Kidney (tissue), 22 donors: ENCODE measurements at places on chromosomes 11 and 22.

DNA sequence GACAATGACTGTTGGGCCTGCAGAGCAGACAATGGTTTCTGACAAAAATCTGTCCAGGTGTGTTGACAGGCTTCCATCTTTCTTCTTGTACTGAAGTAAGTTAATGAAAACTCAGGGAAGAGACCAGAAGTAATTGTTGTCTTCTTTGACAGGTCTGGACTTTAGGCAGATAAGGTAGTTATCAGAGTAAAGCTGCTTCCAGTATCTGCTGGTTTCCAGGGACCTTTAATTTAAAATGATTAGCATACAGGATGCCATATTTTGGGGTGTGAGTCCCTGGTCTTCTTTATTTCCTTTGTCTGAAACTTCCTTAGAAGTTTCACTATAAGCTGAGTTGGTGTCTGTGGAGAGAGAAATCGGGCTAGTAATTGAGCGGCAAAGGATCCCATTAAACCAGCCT, 1.4 kb downstream of the TMX2 start:
- no peak for DNase-seq
- no peak overlapping the region for H3K27ac ChIP-seq
- no peaks in the 10 kb centered on the region for H3K27me3 ChIP-seq
- H3K36me3 ChIP-seq: no peaks in the 10 kb centered on the region

- peak; percentile 45 for DNase-seq
- peaks cover 28% of the 10 kb centered on the region for H3K4me1 ChIP-seq
- no peaks in the 10 kb centered on the region for H3K36me3 ChIP-seq
- H3K27me3 ChIP-seq: no peaks in the 10 kb centered on the region
These were observed 118.5 kb downstream of the APOL5 start for GRCh38 chr22:35835998-35836691.

DNA sequence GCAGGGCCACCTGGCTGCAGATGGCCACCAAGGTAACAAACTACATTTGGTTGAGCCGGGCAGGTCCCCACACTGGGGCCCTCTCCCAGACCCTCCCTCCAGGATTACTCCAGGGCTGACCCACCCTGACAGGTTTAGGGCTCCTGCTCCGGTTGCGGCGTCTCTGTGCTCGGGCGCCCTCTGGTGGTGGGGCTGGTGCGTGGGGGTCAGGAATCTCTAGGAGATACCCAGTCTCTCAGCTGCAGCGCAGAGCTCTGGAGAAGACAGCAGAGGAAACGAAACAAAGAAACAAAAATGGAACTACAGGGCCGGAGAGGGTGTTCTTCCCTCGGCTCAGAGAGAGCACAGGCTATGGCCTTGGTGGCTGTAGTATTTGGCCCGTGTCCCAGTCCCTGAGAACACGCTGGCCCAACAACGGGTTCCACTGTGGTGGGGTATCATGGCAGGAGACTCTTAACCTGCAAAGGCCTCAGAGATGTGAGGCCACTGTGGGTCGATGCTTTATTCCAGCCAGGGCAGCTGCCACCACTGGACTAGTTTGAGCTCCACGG, 2.4 kb downstream of the C11orf96 start:
- peak overlapping the region; percentile 64 for H3K4me3 ChIP-seq
- H3K4me1 ChIP-seq: peaks cover 12% of the 10 kb centered on the region
- peak overlapping the region; percentile 94 for H3K27ac ChIP-seq
- H3K36me3 ChIP-seq: no peaks in the 10 kb centered on the region
- peak; percentile 87 for DNase-seq

GRCh38 chr22:30276039-30276438, 9.4 kb upstream of the OSM start:
- H3K4me1 ChIP-seq: no peaks in the 10 kb centered on the region
- no peak overlapping the region for H3K27ac ChIP-seq
- H3K36me3 ChIP-seq: no peaks in the 10 kb centered on the region
- H3K4me3 ChIP-seq: no peak overlapping the region

- no peaks in the 10 kb centered on the region for H3K4me1 ChIP-seq
- H3K27ac ChIP-seq: no peak overlapping the region
- no peak overlapping the region for H3K4me3 ChIP-seq
These were observed 160.9 kb downstream of the ADAMTS15 start for GRCh38 chr11:130609121-130610035.

GRCh38 chr11:119764108-119764868, 35.3 kb upstream of the NECTIN1 start:
- no peaks in the 10 kb centered on the region for H3K4me1 ChIP-seq
- H3K27ac ChIP-seq: peak overlapping the region; percentile 9
- no peak overlapping the region for H3K4me3 ChIP-seq
- no peaks in the 10 kb centered on the region for H3K27me3 ChIP-seq
- peak; percentile 26 for DNase-seq

GRCh38 chr22:20957683-20958431, 9.2 kb upstream of the AIFM3 start:
- no peaks in the 10 kb centered on the region for H3K27me3 ChIP-seq
- H3K4me1 ChIP-seq: no peaks in the 10 kb centered on the region
- H3K4me3 ChIP-seq: no peak overlapping the region
- H3K27ac ChIP-seq: peak overlapping the region; percentile 51
- peaks cover 3% of the 10 kb centered on the region for H3K36me3 ChIP-seq

- H3K4me3 ChIP-seq: no peak overlapping the region
- H3K4me1 ChIP-seq: no peaks in the 10 kb centered on the region
These were observed 403.6 kb downstream of the NXPE2 start for GRCh38 chr11:115081972-115082371.

GRCh38 chr22:25102722-25103121, 96.9 kb upstream of the CRYBB3 start:
- no peak for DNase-seq
- H3K4me1 ChIP-seq: no peaks in the 10 kb centered on the region
- H3K4me3 ChIP-seq: no peak overlapping the region
- H3K27ac ChIP-seq: no peak overlapping the region
- H3K36me3 ChIP-seq: no peaks in the 10 kb centered on the region

DNA sequence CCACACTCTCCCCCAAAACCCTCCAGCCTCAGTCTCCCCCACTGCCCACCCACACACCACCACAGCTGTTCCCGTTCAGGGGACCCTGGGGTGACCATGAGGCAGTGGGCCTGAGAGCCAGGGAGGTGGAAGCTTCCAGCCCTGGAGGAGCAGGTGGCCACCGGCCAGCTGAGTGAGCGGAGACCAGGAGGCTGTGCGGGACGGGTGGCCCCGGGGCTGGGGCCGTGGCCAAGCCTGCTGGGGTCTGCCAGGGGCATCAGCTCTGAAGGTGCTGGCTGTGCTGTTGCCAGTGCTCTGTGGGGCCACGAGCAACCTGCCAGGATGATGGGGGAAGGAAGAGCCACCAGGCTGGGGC, 26.0 kb downstream of the OSBPL5 start:
- no peak overlapping the region for H3K4me3 ChIP-seq
- H3K27ac ChIP-seq: no peak overlapping the region
- no peaks in the 10 kb centered on the region for H3K27me3 ChIP-seq
- no peaks in the 10 kb centered on the region for H3K36me3 ChIP-seq

GRCh38 chr11:78355309-78355705, 62.3 kb downstream of the GAB2 start:
- no peak overlapping the region for H3K4me3 ChIP-seq
- H3K27me3 ChIP-seq: no peaks in the 10 kb centered on the region
- no peak overlapping the region for H3K27ac ChIP-seq
- peaks cover 9% of the 10 kb centered on the region for H3K4me1 ChIP-seq

- H3K4me3 ChIP-seq: no peak overlapping the region
- no peaks in the 10 kb centered on the region for H3K4me1 ChIP-seq
- H3K27me3 ChIP-seq: no peaks in the 10 kb centered on the region
- no peak overlapping the region for H3K27ac ChIP-seq
- H3K36me3 ChIP-seq: peaks cover 6% of the 10 kb centered on the region
These were observed 15.8 kb downstream of the CCDC134 start for GRCh38 chr22:41816241-41816640.

GRCh38 chr11:64086258-64087123, 50.8 kb downstream of the FLRT1 start:
- no peaks in the 10 kb centered on the region for H3K27me3 ChIP-seq
- H3K27ac ChIP-seq: peak overlapping the region; percentile 60
- peaks cover 29% of the 10 kb centered on the region for H3K4me1 ChIP-seq
- no peaks in the 10 kb centered on the region for H3K36me3 ChIP-seq
- no peak overlapping the region for H3K4me3 ChIP-seq

DNA sequence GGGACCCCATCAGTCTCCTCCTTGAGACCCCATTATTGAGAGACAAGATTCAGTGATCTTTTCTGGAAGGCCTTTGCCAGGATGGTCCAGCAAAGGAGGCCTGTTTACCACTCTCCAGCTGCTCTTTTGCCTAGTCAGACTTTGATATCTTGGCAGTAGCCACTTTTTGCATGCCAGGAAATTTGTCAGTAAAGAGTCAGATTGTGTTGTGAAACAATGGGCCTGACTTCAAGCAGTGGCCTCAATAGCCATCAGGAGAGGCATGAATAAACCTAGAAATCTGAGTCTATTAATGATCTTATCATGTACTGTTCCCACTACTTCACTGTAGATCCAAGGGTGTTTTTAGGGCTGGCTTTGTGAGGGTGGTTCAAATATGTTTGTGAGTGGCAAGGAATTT, 479.4 kb downstream of the JRKL start:
- H3K4me1 ChIP-seq: no peaks in the 10 kb centered on the region
- H3K27ac ChIP-seq: no peak overlapping the region
- H3K4me3 ChIP-seq: no peak overlapping the region
- DNase-seq: no peak

- no peaks in the 10 kb centered on the region for H3K27me3 ChIP-seq
- no peak overlapping the region for H3K4me3 ChIP-seq
- no peak for DNase-seq
- no peaks in the 10 kb centered on the region for H3K4me1 ChIP-seq
- H3K27ac ChIP-seq: no peak overlapping the region
These were observed 19.2 kb upstream of the KDM2A start for GRCh38 chr11:67099831-67100324.

DNA sequence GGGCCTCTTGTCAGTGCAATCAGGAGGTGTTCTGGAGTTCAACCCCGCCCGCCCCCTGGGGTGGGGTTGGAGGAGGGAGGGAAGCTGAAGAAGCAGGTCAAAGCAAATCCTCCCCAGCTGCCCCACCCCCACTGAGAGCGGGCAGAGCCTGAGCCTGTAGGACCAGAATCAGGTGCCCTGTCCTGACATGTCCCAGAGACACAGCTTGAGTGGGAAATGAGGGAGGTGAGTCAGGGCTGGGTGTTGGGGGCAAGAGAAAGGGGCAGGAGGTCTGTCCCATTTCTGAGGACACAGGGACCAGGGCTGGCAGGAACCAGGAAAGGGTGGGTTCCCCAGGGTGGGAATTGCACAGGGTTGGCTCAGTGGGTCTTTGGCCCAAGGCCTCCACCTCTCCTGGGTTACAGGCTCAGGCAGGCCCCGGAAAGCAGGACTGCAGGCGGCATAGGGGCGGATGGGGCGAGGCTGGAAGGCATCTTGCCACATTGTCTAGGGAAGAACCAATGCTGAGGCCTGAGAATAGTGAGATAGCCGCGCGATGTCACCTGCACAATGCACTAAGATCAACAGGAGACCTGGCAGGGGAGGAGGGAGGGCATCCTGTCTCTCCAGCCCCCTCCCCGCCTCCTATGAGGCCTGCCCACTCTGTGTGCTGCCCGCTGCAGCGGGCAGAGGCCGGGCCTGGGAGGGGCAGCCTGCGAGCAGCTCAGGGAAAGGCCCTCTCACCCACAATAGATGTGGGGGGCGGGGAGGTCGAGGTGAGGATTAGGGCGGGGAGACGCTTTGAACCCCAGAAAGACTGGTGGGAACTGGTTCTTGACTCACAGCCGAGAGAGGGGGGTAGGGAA, 32.4 kb downstream of the NECTIN1 start:
- DNase-seq: no peak
- no peak overlapping the region for H3K4me3 ChIP-seq
- peaks cover 14% of the 10 kb centered on the region for H3K4me1 ChIP-seq

- no peaks in the 10 kb centered on the region for H3K27me3 ChIP-seq
- H3K36me3 ChIP-seq: no peaks in the 10 kb centered on the region
- no peak overlapping the region for H3K27ac ChIP-seq
- DNase-seq: no peak
These were observed 48.9 kb upstream of the TCF20 start for GRCh38 chr22:42319386-42319785.

DNA sequence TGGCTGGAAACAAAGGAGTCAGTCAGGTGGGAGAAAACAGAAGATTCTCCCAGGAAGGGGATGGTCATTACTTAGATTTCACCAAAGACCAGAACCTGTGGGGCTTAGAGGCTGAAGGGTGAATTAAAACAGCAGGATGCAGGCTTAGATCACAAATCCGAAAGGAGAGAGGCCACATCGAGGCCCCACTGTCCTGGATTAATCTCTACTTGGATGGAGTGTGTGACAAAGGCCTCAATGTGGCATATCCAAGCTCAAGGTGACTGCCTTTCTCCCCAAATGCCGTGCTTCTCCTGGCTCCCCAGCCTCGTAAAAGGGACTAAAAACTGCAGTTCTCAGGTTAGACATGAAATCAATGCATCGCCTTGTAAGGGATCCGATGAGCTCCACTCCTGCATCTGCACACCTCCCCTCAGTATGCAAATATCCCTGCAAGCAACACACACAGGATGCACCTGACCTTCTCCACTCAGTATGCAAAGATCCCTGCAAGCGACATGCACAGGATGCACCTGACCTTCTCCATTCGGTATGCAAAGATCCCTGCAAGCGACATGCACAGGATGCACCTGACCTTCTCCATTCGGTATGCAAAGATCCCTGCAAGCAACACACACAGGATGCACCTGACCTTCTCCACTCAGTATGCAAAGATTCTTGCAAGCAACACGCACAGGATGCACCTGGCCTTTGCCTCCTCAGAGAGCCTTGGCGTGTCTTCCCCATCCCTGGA, 447.4 kb downstream of the BRD1 start:
- no peak overlapping the region for H3K4me3 ChIP-seq
- H3K4me1 ChIP-seq: no peaks in the 10 kb centered on the region
- H3K27me3 ChIP-seq: no peaks in the 10 kb centered on the region

- H3K4me3 ChIP-seq: no peak overlapping the region
- no peak overlapping the region for H3K27ac ChIP-seq
- no peaks in the 10 kb centered on the region for H3K27me3 ChIP-seq
- H3K36me3 ChIP-seq: no peaks in the 10 kb centered on the region
- peaks cover 2% of the 10 kb centered on the region for H3K4me1 ChIP-seq
- no peak for DNase-seq
These were observed 55.7 kb upstream of the RASD2 start for GRCh38 chr22:35484651-35485556.

DNA sequence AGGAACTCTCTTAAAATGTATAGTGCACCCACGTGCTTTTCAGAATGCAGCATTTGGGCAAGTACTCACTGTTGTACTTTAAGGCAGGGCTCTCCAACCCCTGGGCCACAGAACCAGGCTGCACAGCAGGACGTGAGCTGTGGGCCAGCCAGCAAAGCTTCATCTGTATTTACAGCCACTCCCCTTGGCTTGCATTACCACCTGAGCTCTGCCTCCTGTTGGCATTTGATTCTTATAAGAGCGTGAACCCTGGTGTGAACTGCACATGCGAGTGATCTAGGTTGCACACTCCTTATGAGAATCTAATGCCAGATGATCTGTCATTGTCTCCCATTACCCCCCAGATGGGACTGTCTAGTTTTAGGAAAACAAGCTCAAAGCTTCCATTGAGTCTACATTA, 3.0 kb downstream of the C11orf58 start:
- H3K4me3 ChIP-seq: no peak overlapping the region
- H3K4me1 ChIP-seq: peaks cover 11% of the 10 kb centered on the region
- H3K27ac ChIP-seq: no peak overlapping the region
- H3K27me3 ChIP-seq: no peaks in the 10 kb centered on the region

- no peaks in the 10 kb centered on the region for H3K27me3 ChIP-seq
- DNase-seq: no peak
- H3K4me1 ChIP-seq: no peaks in the 10 kb centered on the region
- H3K36me3 ChIP-seq: no peaks in the 10 kb centered on the region
- no peak overlapping the region for H3K27ac ChIP-seq
These were observed 24.6 kb upstream of the FAT3 start for GRCh38 chr11:92199991-92200390.
